ENCODE measurements at places on chromosomes 7 and 10.

GRCh38 chr7:153190452-153190851 lies 430.9 kb downstream of the ACTR3B start:
- DNase-seq: no peak

GRCh38 chr10:84196941-84197340 lies 2.6 kb downstream of the CDHR1 start:
- no peak for DNase-seq

DNA sequence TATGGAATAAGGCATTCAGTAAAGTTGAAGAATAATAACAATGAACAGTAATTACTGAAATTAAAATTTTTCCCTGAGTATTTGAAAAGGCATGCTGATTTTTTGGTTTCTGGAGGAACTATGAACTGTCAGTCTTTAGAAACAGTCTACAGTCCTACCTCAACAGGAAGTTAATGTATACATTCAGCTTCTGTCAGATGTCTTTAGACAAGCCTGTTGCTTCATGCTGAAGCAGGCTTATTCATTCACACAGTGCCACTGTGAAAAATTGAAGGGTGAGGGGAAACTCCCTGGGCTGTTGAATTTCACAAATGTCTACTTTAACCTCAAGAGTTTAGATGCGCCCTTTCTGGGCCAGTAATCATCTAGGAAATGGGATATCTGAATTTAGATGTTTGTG lies 3.5 kb downstream of the NRF1 start:
- no peak for DNase-seq

- no peak for DNase-seq
Measured at GRCh38 chr10:1462032-1462431, 275.3 kb downstream of the ADARB2 start.

- peak; percentile 74 for DNase-seq
Measured at GRCh38 chr10:25174461-25175230, at the start of gene GPR158. GPR158 (plus strand) TSS chr10:25175001; CDS start chr10:25175421, 420 bp downstream.

DNA sequence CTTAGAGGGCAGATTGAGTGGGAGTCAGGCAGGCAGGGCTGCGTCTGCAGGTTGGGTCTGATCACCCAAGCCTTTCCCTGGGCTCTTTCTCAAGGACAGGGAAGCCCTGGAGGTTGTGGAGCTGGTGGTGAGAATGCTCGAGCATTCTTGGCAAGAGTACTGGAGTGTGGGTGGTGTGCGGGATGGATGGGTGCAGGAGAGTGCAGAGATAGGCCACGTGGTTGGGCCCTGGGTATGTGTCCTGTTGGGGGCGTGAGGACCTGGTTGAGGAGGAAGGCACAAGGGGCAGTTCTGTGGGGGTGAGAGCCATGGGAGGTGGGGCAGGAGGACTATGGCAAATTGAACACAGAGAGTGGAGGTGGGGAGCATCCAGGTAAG lies 135.9 kb downstream of the PTPN20 start:
- DNase-seq: no peak

DNA sequence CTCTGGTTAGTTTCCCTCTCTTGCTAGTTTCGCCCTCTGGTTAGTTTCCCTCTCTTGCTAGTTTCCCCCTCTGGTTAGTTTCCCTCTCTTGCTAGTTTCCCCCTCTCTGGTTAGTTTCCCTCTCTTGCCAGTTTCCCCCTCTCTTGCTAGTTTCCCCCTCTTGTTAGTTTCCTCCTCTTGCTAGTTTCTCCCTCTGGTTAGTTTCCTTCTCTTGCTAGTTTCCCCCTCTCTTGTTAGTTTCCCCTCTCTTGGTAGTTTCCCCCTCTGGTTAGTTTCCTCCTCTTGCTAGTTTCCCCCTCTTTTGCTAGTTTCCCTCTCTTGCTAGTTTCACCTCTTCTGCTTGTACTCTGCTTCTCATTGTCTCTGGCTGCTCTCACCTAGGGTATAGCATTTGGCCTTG lies 613.8 kb downstream of the LRMDA start:
- DNase-seq: no peak

- DNase-seq: no peak
Measured at GRCh38 chr7:125033506-125033905, 103.9 kb upstream of the POT1 start.

- no peak for DNase-seq
Measured at GRCh38 chr7:151813445-151813844, 63.5 kb downstream of the PRKAG2 start.

- no peak for DNase-seq
Measured at GRCh38 chr7:66859794-66860645, 61.0 kb upstream of the TMEM248 start.

DNA sequence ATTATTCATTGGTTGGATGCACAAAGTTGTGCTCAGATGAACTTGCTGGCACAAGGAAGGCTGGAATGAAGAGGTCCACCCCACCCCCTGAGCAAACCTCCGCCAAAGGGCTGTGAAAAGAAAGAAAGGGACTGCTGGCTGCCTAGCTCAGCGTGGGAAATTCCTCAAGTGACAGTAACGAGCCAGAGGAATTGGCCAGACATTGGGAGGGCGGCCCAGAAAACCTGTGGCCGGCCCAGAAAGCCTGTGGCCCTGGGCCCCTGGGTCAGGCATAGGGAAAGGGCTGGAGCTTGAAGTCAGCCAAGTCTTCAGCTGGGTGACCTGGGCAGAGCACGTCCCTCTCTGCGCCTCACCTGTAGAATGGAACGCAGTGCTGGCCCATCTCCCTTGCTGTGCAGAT lies 30.6 kb upstream of the CTBP2 start:
- DNase-seq: no peak

GRCh38 chr7:155257482-155258225 lies 40.0 kb upstream of the INSIG1 start:
- DNase-seq: peak; percentile 73

- DNase-seq: no peak
Measured at GRCh38 chr10:59505926-59506325, 143.6 kb upstream of the FAM13C start.

DNA sequence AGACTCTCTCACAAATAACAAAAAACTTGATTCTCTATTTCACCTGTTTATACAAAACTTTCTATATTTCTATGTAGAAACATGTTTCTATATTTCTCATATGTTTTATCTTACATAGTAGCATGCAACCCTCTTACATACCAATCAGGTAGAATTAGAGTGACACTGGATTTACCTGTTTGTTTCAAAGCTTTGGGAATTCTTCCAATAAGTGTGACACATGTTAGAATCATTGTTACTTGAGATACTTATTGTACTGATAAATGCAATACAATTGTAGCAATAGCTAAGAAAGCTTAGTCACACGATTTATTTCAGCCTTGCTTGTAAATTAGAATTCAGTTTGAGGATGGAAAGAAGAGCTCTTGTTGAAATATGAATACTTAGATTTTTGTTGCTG lies 4.9 kb downstream of the HYAL4 start:
- DNase-seq: no peak

DNA sequence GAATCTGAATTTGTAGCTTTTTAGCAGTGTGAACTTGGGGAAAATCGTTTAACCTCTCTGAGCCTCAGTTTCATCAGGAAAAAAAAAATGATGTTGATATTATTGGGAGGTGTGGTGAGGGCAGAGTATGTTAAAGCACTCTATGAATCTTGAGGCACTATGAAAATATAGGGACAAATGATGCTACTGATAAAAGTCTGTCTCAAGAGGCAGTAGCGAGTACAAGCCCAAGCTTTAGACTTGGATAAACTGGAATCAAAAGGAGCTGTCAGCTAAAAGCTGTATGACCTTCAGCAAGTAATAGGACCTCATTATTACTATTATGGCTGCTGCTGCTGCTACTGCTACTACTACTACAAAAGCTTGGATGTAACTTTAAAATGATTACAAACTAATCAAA lies 8.4 kb downstream of the ZNF277 start:
- DNase-seq: no peak

GRCh38 chr7:107212725-107213124 lies 43.9 kb downstream of the HBP1 start:
- no peak for DNase-seq

- peak; percentile 67 for DNase-seq
Measured at GRCh38 chr7:191105-191980, 1.0 kb upstream of the FAM20C start.

- DNase-seq: no peak
Measured at GRCh38 chr7:37758501-37759045, 75.0 kb downstream of the GPR141 start.

DNA sequence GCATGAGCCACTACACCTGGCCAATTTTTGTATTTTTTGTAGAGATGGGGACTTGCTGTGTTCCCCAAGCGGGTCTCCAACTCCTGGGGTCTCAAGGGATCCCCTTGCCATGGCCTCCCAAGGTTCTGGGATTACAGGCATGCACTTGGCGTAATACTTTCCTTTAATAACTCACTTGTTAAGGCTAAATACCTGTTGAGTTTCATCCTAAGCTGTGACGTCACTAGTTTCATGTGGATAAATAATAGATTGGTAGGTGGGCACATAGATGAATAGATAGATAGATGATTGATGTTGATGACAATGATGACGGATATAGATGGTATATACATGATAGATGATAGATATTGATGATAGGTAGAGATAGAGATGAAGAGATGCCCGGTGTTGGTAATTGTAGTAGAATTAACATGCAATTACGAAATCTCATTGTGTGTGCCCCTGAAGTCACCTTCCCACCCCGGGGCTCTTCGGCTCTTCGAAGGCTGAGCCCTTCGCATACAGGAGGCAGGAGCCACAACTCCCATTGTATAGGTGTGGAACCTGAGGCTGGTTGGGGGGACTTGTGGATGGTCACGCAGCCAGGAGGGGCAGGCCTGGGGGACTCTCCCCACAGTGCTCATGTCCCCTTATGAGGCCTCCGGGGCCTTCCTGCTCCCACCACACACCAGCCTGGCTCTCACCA lies 2.6 kb downstream of the GRIFIN start:
- no peak for DNase-seq

- DNase-seq: peak; percentile 40
Measured at GRCh38 chr7:150340024-150340749, 1.2 kb downstream of the RARRES2 start.

DNA sequence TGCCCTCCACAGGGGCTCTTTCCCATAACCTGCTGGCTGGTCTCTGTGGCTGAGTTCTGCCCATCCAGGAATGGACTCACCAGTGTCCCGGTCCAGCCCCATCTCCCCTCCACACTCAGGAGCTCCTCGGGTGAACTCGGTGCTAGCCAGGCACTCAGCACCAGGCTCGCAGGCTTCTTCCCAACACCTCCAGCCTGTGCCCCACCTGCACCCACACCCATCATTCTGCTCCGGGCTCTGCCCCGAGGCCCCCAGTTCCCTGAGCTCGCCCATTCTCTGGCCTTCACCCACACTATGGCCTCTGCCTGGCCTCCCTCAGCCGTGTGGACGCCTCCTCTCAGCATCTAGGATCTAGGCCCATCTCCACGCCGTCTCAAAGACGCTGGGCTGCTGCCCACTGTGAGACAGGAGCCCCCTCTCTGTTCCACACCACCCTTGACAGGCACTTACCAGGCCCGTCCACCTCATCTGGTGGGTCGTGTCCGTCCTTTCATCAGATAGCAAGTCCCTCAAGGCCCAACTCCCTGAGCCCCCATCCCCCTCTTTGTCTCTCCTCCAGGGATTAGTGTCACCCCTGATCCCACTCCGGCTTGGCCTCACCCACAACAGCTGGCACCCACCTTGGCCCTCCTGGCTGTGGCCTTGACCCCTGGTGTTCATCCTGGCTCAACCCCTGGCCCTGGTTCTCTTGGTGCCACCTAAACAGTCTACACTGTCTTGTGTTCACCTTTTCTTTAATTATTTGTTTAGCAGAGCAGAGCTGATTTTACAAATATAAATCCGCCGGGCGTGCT lies 76.0 kb upstream of the FAM20C start:
- no peak for DNase-seq

GRCh38 chr7:868189-868486 lies 8.2 kb upstream of the GET4 start:
- no peak for DNase-seq

DNA sequence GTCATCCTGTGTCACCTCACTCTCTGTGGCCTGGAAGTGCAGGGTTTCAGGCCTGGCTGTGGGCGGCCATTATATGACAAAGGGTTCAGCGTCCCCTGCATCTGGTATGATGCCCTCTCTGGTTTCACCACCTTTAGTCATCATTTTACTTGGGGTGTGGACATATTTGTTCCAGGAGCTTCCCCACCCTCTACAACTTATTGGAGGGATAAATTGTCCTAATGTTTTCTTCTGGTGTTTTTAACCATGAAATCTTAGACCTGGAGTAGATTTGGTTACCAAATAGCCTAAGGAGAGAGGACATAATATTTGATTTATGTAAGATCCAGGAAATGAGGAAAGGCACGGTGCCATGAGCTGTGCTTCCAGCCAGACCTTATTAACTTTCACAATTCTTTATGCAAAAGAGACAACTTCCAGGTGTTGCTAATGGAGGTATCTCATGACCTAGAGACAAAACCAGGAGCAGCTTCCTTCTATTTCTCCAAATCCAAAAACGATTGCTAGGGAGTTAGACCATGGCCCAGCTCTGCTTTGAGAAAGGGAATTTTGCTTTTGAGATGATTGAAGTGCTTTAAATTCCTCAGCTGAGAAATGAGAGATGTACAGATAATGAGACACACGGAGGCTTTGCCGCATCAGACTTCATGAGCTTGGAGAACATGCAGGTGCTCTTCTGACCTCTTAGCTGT lies 20.9 kb downstream of the WBP1L start:
- peak; percentile 83 for DNase-seq

DNA sequence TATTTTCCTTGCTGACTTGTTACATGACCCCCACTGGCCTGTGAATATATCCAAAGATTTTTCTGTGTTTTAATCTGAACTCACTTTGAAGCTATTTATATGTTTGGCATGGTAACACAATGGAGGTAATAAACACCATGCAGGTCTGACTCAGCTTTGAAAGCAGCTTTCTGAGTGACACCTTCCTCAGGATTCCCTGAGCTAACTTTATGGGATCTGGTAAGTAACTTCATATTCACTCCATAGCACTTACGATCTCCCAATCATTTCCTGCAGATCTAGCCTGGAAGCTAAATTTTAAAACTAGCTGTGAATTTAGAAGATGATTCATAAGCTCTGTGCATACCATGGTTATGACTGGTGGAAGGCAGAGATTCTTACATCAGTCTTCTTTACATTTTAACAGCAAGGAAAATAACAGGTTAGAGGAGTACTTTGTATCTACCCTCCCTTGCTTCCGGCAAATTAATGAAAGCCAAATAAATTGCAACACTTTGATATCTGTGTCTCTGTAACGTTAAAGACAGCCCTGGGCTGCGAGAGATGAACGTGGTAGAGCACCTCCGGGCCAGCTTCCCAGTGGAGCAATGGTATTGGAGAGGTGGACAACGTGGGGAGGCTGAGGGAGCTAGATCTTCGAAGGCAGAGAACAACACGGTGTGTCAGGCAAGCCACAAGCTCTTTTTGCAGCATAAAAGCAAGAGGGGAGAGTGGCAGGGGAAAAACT lies 170.2 kb upstream of the KLF14 start:
- DNase-seq: peak; percentile 93
